ENCODE measurements at places on chromosomes 3 and 15.

- no peak for DNase-seq
These were observed 307.8 kb upstream of the PROK2 start for GRCh38 chr3:72092778-72093177.

- no peak for DNase-seq
These were observed 1.2 kb upstream of the SHISA5 start for GRCh38 chr3:48505146-48505545.

GRCh38 chr3:14658978-14659377 lies 7.4 kb downstream of the CCDC174 start:
- DNase-seq, result no peak

- no peak for DNase-seq
These were observed 180.7 kb downstream of the UBE2E2 start for GRCh38 chr3:23383875-23384274.

- no peak for DNase-seq
These were observed 420.6 kb upstream of the RBMS3 start for GRCh38 chr3:28860307-28860706.

GRCh38 chr3:144663456-144664436 lies 692.1 kb downstream of the DIPK2A start:
- DNase-seq, result no peak

- no peak for DNase-seq
These were observed 20.5 kb upstream of the SCN10A start for GRCh38 chr3:38836561-38836960.

GRCh38 chr3:157152930-157153329 lies 7.0 kb downstream of the CCNL1 start:
- DNase-seq, result no peak

DNA sequence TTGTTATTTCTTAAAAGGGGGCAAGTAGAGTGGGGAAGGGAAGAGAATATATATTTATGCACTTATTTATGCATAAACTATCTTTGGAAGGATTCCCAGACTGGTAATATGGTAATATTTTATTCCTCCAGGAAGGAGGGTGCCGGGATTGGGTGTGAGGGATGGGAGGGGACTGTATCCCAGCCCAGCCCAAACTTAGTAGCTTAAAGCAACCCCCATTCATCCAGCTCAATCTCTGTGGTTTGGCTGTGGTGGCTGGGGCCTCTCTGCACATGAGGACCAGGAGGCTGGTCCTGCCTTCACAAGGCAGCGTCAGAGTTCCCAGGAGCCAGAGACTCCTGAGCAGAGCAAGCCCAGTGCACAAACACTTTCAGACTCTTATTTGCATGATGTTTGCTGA lies 48.4 kb downstream of the CCNL1 start:
- no peak for DNase-seq

GRCh38 chr3:78116874-78117273 lies 1077.0 kb downstream of the ROBO2 start:
- DNase-seq, result no peak

DNA sequence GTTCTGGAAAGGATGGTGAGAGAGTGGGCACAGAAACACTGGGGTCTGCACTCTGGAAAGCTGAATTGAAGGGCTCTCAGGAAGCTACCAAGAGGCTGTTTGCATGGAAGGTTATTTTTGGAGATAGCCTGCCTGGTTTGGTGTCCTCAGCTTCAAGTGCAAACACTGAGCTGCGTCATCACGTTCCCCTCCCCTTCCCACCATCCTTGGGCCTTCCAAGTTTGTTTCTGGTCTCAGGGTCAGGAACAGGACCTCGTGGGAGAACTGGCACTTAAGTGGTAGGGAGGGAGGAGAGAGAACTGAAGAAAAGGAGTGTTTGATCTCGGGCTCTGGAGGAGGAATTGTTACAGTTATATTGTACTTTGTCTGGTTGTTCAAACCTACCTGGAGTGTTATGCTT lies 10.6 kb downstream of the ST6GAL1 start:
- no peak for DNase-seq

GRCh38 chr3:32698506-32698905 lies 13.5 kb downstream of the CNOT10 start:
- no peak for DNase-seq

DNA sequence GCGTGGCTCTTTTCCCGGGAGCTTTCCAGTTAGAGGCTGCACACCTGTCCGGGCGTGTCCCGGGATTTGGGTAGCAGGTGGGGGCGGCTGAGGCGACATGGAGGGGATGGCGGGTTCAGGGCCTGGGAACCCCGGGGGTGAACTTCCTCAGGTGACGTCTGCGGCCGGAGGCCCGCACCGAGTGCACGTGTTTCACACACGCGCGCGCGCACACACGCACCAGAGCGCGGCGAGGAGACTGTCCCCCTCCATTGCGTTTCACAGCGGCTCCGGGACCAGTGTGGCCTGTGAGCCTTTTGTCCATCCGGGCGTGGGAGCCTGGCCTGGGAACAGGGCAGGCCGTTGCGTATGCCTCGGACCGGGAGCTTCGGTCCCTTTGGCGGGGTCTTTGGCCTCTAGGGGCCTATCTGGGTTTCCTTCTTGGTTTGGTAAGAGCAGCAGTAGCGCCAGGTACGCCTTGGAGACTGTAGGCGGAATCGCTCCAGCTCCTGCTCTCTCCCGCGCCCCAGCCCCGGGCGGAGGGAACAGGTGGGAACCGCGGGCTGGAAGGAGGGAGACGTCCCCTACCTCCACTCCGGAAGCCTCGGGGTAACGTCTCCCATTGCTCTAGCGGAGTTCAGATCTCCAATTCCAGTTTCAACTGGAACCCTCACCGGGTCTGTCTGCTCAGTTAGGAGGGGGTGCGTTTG lies 220.0 kb downstream of the MEIS2 start:
- no peak for DNase-seq

GRCh38 chr15:36252146-36252711 lies 327.2 kb upstream of the CDIN1 start:
- DNase-seq, result no peak

DNA sequence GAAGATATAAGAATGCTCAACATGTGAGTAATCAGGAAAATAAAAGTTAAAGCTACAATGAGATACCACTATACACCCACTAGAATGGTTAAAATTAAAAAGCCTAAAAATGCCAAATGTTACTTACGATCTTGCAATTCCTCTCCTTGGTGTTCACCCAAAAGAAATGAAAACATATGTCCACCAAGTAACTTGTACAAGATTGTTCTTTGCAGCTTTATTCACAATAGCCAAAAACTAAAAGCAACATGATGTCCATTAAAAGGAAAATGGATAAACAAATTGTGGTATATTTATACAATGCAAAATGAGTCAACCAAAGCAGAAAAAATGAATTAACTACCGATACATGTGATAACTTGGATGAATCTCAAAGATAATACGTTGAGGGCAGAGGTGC lies 301.6 kb upstream of the THBS1 start:
- DNase-seq, result no peak

- DNase-seq, result no peak
These were observed 169.5 kb downstream of the ATP10A start for GRCh38 chr15:25693321-25694238.
